Inflammatory macrophage treated with lipopolysaccharide for 4 hours (primary cell): ENCODE measurements at places on chromosomes 2 and 18.

- no peak for DNase-seq
Measured at GRCh38 chr2:240972636-240973521, 25.5 kb upstream of the SNED1 start.

- no peak for DNase-seq
Measured at GRCh38 chr18:23943903-23944624, 70.5 kb upstream of the TTC39C start.

GRCh38 chr2:240397542-240397916, 37.9 kb upstream of the GPC1 start:
- DNase-seq, result no peak

GRCh38 chr2:236896688-236897087, 189.0 kb upstream of the COPS8 start:
- DNase-seq, result no peak

- DNase-seq, result no peak
Measured at GRCh38 chr2:223649554-223650533, 47.7 kb upstream of the SCG2 start.
